NCI-H69 (cell line): ENCODE measurements at places on chromosomes 1 and 21.

DNA sequence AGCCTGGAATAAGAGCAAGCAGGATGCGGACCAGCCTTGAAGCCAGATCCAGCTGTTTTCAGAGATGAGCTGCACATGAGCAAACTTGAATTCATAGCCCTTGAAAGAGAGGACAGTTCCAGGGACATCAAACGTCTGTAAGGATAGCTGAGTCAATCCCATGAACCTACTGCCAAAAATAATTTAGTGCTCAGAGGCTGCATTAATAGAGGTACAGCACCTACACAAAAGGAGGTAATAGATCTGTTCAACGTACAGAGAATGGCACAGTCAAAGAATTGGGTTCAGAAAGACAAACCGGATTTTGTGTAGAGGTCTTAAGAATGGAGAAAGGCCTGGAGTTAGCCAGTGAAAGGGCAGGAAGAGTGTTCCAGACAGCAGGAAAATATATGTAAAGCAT, 110.8 kb upstream of the ZC3H12A start:
- no peak for DNase-seq

DNA sequence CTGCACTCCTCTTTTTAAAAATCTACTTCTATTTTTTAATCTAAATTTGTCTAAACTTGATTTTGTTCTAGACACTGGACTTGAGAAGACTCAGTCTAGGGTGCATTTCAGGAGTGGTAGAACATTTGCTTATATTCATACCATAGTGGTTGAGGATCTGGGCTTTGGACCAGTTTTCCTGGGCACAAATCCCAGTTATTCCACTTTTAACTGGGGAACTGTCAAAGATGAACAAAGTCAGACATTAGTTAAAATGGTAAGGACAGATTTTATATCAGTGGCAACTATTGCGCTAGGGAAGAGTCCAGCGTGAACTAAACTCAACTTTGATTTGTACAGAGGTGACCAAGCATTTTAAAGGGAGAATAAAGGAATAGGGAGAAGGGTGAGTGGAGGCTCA, 102.4 kb downstream of the FMN2 start:
- DNase-seq = no peak

DNA sequence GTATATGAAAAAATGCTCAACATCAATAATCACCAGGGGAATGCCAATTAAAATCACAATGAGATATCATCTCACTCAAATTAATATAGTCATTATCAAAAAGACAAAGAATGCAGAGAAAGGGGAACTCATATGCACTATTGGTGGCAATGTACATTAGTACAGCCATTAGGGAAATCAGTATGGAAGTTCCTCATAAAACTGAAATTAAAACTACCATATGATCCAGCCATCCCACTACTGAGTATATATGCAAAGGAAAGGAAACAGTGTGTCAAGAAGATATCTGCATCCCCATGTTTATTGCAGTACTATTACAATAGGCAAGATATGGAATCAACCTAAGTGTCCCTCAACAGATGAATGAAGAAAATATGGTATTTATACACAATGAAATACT, 32.1 kb upstream of the TEKT2 start:
- no peak for DNase-seq

DNA sequence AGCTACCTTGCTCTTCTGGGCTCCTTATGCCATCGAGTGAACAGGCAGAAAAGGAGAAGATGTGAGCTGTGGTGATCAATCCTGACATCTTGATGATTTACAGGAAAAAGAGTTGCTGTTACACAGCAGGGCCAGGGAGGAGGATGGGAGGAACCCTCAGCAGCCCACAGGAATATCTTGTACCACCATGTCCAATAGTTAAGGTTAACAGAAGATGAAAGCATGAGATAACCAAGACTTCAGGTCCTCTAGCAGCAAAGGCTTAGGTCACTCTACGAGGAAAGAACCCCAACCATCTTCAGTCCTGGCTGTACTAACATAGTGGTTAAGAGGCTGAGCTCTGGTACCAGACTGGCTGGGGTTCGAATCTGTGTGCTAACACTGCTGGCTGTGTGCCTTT, 12.1 kb upstream of the SELENBP1 start:
- no peak for DNase-seq

DNA sequence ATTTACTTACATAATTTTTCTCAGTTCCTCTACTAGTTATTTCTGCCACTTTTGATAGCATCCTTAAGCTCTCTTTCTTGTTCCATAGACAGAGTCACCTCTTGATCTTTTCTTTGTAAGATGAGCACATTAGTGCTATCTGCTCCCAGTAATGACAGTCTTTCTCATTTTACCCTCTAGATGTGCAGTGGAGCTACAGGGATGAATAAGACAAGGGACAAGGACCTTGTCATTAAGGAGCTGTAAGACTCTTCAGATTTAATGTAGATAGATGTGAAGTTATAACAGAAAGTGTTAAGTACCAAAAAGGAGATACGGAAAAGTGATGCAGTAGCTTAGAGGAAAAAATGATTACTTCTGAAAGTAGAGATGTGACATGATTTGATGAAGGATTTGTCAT, 20.4 kb downstream of the SCP2 start:
- DNase-seq = no peak

DNA sequence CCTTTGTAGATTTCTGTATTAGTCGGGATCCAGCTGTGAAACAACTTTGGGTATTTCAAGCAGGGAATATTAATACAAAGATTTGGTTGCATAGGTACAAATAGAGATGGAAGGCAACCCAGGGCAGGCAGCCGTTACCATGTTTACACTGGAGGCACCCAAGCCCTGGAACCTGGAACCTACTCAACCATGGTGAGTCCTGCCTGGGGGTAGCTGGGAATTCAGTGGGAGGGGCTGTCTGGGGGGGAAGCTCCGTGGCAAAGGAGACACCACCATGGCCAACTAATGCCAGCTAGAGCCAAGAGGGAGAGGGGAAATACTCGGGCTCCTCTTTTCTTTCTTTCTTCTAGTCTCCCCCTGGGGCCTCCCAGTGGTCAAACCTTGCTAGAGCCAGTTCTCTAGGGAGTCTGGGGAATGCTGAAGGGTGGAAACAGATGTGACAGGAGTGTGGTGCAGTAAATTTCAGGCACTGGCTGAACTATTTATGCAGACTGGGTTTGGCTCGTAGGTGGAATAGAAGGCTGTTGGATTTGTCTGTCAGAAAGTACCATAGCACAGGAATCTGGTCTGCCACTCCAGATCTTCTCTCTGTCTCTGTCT, 91.9 kb upstream of the CACNA1E start:
- DNase-seq = peak; percentile 98

GRCh38 chr21:16992448-16992847, 520.4 kb upstream of the CXADR start:
- DNase-seq = peak; percentile 6

DNA sequence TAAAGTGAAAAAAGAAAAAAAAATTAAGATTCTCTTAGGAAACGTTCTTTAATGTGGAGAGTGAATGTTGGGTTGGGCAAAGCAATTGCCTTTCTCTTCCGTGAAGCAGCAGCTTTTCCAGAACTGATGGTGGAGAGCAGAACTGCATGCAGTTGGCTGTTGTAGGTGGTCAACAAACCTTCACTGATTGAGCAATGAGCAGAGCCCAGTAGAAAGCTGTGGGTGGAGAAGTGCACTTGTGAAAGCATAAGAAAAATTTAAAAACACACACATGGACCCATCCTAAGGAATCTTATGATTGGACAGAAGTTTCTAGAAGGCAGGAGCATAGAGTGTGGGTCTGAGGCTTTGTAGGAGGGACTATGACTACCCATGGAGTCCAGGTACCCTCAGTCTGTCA, 4.5 kb downstream of the PRELP start:
- DNase-seq = peak; percentile 41

- no peak for DNase-seq
Measured at GRCh38 chr1:233300326-233300725, 4.8 kb upstream of the PCNX2 start.

DNA sequence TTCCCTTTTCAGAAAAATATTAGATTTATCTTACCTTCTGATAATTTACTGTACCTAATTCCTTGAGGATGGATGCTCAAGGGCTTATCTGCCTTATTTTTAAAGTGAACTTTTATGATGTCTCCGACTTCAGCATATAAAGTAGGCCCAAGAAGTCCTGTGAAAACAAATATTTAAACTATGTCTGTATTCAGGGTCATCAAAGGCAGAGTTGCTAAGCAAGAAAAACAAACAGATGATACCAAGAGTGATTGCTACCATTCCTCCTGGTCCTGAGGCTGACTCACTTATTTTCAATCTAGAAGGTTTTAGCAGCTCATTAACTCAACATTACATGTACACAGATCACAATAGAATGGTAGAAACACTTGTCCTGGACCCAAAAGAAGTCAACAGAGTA, 14.1 kb downstream of the F5 start:
- DNase-seq = no peak

DNA sequence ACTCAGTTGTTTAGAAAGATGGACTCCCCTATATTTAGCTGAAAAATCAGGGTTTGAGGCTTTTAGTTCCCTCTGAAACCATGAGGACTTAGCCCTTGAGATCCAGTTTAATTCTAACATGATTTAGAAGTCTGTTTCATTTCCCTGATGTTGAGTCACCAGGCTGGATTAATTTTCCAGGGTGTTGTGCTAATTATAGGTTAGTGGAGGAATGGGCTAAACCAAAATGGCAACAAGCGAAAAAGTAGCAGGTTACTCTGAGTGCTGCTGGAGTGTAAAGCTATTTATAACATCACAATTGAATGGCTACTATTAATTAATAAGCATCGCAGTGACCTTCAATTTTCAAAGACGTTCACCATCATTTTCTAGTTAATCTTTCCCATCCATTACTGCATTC, 15.5 kb upstream of the USP24 start:
- DNase-seq = peak; percentile 31

DNA sequence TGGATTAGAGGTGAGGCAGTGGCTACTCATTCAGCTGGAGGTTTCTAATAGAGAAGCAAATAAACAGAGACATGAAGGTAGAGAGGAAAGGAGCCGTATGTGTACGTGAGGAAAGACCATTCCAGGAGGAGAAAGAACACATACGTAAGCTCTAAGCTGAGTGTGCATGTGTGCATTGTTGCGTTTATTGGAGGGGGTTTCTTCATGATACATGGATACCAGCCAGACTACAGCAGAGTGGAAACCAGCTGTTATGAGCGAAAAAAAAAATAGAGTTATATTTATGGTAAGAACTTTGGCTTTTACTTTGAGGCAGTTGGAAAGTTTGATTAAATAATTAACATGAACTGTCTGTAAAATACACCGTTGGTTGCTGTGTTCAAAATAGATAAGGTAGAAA, 173.4 kb upstream of the RGS18 start:
- DNase-seq = no peak

DNA sequence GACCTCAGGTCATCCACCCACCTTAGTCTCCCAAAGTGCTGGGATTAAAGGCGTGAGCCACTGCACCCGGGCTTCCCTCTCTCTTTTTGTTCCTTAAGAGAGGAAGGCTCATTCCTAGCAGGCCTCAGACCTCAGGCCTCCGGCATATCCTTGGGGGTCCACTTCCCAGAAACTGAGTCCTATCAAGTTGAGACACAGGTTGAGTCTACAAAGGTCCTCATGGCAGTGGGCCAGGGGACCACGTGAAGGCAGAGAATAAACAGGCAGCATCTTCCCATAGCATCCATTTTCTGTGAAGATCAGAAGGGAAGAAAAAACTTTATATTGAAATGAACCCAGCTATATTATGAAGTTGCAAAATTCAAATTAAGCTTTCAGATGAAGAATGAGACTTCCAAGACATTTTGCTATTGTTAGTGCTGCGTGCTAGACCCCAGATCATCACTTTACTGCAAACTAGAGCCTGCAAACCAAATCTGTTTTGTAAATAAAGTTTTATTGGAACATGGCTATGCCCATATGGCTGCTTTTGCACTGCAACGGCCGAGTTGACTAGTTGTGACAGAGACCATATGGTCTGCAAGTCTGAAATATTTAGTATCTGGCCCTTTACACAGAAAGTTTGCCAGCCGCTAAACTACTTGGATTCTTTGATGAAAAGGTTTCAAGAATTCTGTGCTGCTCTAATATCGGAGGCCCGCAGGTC, 3.5 kb upstream of the CELA2A start:
- no peak for DNase-seq

GRCh38 chr1:221067721-221068120, 188.5 kb downstream of the HLX start:
- DNase-seq = no peak

DNA sequence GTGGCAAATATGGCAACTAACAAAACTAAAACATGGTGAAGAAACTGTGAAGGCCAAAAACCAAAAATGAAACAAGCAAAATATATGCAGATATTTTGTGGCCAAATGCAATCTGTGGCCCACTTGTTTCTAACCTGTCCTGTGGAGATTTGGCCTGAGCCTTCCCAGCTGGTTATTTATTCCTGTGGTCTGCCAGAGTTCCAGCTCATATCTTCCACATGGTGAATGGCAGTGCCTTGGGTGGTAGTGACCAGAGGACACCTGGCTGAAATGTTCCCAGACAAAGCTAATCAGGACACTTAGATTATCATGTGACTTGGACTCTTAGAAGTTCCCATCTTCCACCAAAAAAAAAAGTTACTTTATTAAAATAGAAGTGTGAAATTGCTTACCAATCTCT, 39.7 kb downstream of the RNASEL start:
- no peak for DNase-seq
